ENCODE measurements at places on chromosomes 11 and 22. TPM values are rescaled to one million over a fixed set of nuclear protein-coding genes. Genes with fewer than 3 reads are reported as not detected.

Gene TNNT3
- 8,959 TPM for polyA plus RNA-seq

- no peak for DNase-seq
These were observed 10.1 kb downstream of the SYT12 start for GRCh38 chr11:67032830-67033551.

Gene ACO2
- 117 TPM for polyA plus RNA-seq

DNA sequence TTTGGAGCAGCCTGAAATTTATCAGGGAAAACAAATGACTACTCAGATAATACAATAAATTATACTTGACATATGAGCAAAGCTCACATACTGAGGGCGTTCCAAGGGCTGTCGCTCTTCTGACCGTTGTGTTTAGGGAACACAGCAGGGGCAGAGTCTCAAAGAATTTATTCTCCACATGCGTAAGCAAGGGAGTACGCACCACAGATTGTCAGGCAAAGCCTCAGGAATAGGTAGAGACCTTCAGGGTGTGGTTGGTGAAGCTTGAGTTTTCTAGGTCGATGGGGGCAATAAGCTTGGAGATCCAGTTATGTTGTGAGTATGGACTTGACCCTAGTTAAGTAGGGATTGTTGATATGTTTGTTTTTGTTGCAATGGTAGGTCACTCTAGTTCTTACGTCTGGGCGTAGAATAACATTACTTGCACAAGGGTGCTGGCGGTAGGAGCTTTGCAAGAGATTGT is 830 bp downstream of the ACAT1 start:
- DNase-seq = peak; percentile 25

Gene FGF19
- 0.58 TPM for polyA plus RNA-seq

DNA sequence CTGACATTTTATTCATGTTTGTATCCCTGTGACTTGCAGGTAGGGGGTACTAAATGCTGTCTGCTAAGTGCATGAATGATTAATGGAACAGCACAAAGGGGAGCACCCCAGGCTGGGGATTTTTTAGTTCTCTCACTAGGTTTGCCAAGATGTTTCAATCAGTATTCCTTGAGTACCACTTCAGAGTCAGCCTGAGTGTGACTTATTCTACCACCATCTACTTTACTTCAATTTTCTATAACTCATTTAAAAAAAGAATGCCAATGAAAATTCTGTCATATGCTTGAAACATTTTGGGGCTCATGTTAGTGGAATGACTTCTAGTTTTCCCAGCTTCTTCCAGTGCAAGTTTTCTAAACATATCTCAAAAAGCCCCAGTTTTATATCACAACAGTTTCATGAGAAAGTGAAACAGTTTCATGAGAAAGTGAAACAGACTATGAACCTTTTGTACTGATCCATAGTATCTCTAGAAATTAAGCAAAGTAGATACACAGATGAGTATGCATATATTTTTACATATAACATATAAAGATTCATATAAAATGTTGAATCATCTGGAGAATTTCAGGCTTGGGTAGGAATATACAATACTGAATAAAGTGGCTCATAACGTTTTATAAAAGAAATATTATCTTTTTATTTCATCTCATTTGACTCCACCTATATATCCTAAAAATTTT is 252.4 kb downstream of the GRM5 start:
- no peak for DNase-seq

Gene CCDC157
- 1.7 TPM for polyA plus RNA-seq

Gene GLYAT
- not detected for polyA plus RNA-seq

- DNase-seq = no peak
These were observed 8.3 kb upstream of the IGSF9B start for GRCh38 chr11:133965031-133965601.

GRCh38 chr11:75470476-75471080 is 37.6 kb upstream of the KLHL35 start:
- DNase-seq = no peak

DNA sequence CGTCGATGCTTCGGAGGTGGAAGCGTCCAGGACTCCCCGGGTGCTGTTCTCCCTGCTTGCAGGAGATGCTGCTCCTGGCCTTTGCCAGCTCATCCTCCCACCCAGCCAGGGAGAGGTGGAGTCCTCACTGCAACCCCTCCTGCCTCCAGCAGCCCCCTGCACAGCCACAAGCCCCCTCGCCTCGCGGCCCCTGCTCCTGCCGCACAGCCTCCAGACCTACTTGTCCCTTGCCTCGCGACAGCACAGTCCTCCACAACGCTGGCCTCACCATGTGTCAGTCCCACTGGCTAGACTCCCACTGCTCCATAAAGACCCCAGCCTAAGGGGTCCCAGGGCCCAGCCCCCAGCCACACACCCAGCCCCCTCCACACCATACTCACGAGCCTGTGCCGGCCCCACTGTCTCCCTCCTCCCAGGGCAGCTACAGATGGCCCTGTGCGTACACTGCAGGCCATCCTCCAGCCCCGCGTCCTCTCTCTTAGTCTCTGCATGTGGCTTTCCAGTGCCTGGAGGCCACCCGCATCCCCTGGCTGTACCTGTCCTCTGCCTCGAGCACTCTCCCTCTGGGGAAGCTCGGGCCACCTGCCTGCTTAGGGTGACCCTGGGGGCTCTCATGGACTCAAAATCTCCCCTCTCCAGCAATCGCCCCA is 91.5 kb downstream of the CELSR1 start:
- DNase-seq = no peak

- DNase-seq = no peak
These were observed 21.8 kb upstream of the SLC5A12 start for GRCh38 chr11:26743622-26744021.

DNA sequence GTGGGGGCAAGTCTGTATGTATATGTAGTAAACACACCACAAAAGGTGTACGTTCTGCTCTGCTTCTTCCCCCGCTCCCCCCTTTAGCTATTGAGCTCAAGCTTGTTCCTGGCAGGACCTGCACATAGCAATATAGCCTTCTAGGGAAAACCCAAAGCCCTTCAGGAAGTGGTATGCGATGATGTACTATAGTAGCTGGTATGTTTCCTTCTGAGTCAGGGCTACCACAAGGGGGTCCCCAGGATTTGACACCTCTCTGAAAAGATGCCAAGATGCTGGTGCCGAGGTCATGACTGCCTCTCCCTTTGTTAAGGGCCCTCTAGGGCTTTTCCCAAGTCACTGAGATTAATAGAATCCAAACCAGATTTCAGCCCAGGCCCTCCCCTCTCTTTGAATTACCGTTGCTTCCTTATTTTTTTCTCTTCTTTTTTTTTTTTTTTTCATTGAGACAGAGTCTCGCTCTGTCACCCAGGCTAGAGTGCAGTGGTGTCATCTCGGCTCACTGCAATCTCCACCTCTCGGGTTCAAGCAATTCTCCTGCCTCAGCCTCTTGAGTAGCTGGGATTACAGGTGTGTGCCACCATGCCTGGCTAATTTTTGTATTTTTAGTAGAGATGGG is 268.4 kb downstream of the ETS1 start:
- DNase-seq = no peak

DNA sequence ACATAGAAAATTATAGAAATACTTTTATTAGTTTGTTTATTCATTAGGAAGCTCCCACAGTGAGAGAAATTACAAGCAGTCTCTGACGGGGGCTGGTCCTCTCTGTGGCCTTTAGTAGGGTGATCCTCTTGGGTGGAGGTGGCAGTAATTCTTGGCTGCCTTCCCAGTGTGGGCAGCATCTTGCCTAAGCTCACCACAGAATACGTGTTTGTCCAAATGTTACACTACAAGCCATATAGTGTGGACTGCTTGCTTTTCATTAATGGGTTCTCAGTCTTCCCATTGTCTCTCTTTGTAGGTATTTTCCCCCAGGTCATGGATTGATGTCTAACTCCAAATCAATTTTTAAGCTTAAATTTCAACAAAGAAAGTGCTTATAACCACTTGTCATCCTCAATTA is 43.3 kb downstream of the ENDOD1 start:
- DNase-seq = no peak

Gene ZFTA
- polyA plus RNA-seq = 35.1 TPM

DNA sequence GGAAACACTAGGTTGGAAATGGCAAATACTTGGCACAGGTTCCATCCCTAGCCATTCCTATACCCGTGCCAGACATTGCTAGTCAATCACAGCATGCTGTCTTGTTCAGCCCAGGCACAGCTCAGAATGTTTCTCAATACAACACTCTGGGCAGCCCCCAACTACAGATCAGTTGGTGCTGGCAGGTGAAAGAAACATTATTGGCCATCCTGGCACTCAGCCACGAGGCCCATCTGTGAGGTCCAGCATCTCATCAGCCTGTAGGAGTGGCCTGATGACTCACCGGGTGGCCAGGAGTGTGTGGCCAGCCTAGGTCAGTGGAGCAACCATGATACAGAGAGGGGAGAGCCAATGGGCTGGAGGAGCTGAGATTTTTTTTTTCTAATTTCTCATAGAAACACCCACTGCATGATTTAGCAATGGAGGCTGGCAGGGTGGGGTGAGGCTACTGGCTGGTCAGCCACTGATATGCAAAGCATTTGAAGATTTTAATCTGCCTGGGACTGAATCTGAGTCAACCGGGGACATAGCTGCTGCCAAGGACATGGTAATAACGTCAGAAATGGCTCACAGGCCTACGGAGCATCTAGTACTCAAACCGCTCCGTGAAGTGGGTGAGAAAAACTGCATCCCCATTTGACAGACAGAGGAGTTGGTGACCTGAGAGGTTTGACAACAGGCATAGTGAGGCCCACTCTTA is 5.4 kb downstream of the MYO18B start:
- no peak for DNase-seq

GRCh38 chr11:26102325-26102724 is 229.6 kb upstream of the ANO3 start:
- no peak for DNase-seq

DNA sequence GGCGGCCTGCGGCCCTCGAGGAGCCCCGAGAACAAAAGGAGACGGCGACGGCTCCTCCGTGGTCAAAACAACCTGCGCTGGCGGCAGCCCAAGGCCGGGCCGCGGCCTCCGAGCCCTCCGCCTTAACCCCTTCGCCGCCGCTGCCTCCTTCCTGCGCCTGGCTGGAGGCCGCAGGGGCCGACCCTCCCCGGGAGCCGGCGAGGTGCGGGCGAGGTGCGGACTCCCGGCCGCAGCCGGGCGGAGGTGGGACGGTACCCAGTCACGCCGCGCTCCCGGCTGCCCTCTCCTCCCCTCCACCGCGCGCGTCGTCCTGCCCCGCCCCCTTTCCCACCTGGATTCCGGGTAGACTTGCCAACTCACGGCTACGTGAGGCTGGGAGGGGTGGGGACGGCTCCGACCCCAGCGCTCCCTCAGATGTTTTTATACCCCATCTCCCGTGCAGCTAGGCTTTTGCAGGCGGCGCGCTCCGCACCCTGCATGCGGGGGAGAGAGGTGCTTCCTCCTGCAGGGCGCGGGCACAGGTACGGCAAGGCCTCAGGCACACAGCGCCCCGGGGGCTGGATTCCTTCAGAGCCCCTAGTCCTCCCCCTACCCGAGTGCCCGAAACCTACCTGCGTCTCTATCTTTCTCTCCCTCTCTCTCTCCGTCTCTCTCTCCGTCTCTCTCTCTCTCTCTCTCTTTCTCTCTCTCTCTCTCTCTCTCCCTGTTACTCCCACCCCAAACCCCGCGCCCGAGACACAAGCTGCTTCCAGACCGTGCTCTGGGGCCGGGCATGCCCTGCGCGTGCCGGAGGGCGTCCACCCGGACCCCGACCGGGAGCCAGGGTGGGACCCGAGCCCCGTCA is 2.0 kb downstream of the PDGFB start:
- DNase-seq = no peak

Gene RIC3
- 0.25 TPM for polyA plus RNA-seq

- no peak for DNase-seq
These were observed 31.6 kb downstream of the BRSK2 start for GRCh38 chr11:1421291-1421690.

Gene POGLUT3
- polyA plus RNA-seq = 36.3 TPM

- DNase-seq = no peak
These were observed 10.7 kb upstream of the FAM118A start for GRCh38 chr22:45298934-45299505.

Gene STK33
- 3.0 TPM for polyA plus RNA-seq

DNA sequence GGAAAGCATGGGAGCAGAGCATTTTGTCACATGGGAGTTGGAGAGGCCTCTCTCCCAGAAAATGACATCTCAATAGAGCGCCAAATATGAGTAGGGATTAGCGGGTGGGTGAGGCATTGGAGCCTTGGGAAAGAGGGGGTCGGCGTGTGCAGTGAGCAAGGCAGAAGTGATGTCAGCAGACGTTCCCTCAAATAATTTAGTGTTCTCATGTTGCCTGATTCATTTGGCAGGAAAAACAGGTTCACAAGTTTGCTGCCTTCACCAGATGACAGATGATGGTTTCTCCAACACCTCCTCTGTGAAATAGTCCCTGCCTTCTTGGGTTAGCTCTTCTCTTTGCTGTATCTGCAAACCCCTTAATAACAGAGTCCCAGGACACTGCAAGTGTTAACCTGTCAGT is 118.5 kb upstream of the ARHGAP20 start:
- DNase-seq = no peak

Gene MMP27
- not detected for polyA plus RNA-seq

DNA sequence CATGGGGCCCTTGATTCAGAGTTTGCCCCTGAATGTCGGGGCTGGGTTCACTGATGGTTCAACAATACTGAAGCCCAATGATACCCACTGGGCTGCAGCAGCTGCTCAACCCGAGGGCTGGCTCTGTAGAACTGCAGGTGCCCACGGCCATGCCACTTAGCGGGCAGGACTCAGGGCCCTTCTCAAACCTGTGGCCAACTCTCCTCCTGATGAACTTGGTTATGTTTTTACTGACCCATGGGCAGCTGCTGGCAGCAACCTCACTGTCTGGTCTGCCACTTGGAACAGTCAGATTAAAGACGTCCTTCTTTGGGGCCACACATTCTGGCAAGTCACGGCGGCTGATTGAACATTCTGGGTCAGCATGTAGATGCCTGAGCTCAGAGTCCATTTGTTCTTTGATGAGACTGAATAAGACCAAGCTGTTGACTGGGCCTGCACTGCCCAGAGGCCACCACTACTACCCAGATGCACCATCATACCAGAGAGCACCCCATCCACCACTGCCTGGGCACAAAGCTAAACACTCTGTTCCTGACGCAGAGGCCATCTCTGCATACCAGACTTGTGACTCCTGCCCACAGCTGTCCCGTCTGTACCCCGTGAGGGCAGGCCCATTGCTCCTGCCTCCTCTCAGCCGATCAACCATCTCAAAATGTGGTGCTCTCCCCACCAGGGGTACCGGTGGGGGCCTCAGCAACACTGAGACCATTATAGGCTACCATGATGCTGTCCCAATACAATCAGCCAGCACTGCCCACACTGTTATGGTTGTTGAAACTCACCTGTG is 67.8 kb downstream of the SHANK2 start:
- DNase-seq = no peak
